Left lobe of liver (tissue), 2 donors: ENCODE measurements at places on chromosomes 5 and 9.

DNA sequence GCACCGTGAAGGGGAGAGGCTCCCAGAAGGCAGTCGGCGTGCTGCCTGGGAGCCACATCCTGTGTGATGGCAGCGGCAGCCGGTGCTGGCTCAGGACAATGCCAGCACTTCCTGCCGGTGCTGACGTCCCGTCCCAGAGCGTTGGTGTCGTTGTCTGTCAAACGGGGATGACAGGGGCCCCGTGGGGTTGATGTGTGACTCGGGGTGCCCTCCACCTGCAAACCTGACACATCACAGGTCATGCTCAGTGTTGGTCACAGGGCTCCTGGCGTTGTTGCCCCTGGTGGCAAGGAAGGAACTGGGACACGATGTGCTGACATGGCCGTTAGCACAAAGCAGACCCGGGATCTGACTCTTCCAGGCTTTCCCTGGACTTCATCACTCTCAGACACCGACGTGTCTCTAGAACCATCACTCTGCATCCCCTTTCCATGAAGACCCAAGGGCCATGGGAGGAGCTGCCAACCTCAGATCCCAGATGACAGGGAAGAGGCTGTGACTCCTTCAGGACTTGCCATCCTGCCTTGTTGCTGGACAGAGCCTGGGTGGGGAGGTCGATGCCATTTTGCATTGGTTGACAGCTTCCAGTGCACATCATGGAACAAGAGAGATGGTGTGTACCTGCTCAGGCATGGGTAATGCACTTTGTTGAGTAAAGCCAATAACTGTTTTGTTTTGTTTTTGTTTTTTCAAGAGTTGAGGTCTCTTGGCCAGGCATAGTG, 21.5 kb downstream of the PLPP7 start:
- DNase-seq = no peak

- DNase-seq = peak; percentile 41
Observed at GRCh38 chr5:1515921-1516571, 7.7 kb downstream of the LPCAT1 start.

DNA sequence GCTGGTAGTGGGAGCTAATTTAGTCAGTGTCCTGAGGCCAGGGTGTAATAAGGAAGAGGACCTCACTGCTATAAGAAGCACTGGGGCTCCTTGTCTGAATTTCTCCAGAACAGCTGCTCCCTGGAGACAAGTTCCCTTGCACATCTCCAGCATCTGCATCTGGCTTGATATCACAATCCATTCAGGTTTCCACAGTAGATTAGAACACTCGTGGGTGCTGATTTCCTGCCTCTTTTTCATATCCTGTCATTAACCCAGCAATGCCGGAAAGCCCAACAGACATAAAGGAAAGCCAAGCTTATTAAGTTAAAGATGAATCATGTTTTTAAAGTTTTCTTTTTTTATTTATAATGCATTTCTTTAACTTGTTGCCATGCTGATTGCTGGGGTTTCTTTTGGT, 232.3 kb upstream of the WWC1 start:
- DNase-seq = no peak

- no peak for DNase-seq
Observed at GRCh38 chr9:123225995-123226394, 42.4 kb downstream of the STRBP start.

DNA sequence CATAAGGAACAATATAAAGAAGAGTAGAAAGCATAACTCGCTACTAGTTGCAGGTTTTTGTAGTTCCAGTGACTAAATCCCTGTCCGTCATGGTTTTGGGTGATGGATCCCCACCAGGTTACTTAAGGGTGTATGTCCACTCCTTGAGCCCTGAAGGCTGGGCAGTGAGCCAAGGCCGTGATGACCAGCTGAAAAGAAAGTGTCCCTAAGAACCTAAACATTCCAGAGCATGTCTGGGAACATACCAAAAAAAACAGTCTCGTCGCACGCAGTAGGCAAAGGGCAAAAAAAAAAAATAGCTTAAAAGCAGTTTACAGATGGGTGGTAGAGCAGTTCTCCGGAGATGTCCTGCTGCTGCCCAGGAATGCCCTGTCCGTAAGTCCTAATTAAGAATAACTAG, 21.4 kb upstream of the SNAPC3 start:
- no peak for DNase-seq
